SJSA1 (cell line): ENCODE measurements at places on chromosomes 1 and 21. TPM values are rescaled to one million over a fixed set of nuclear protein-coding genes. Genes with fewer than 3 reads are reported as not detected.

DNA sequence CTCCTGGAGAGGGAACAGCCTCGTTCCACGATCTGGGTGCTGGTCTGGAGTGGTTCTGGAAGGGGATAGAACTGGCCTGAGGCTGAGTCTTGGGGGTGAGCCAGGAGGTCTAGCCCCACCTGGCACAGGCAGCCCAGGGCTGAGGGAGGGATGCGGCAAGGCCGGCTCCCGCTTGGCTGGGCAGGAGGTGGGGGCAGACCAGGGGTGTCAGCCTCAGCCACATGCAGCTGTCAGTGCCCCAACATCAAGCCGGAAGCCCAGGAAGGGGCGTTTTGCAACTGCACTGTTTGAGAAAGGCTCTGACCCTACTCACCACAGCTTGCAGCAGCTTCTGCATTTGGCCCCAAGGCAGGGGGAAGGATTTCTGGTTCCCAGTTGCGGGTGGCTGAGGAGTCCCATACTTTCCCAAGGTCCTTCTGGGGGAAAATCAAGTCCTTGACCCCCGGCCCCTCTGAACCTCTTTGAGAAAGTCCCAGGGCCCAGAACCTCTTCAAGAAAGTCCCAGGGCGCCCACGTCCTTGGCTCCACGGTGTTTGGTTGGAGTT lies 2.0 kb downstream of the EFHD2 start:
- peaks cover 81% of the 10 kb centered on the region for H3K4me1 ChIP-seq
- H3K27ac ChIP-seq, result peak overlapping the region; percentile 95
- no peak for DNase-seq
- no peaks in the 10 kb centered on the region for H3K27me3 ChIP-seq
- peak overlapping the region; percentile 99 for H3K4me3 ChIP-seq
- peaks cover 90% of the 10 kb centered on the region for H3K36me3 ChIP-seq

GRCh38 chr1:232355162-232356006 lies 274.5 kb downstream of the SIPA1L2 start:
- no peak overlapping the region for H3K27ac ChIP-seq
- H3K4me3 ChIP-seq, result no peak overlapping the region
- H3K4me1 ChIP-seq, result no peaks in the 10 kb centered on the region
- no peaks in the 10 kb centered on the region for H3K36me3 ChIP-seq
- DNase-seq, result peak; percentile 1
- no peaks in the 10 kb centered on the region for H3K27me3 ChIP-seq

- peak overlapping the region; percentile 63 for H3K27ac ChIP-seq
- no peaks in the 10 kb centered on the region for H3K27me3 ChIP-seq
- H3K4me1 ChIP-seq, result peaks cover 56% of the 10 kb centered on the region
- DNase-seq, result no peak
Measured at GRCh38 chr1:77832901-77833300, 53.5 kb downstream of the MIGA1 start.

DNA sequence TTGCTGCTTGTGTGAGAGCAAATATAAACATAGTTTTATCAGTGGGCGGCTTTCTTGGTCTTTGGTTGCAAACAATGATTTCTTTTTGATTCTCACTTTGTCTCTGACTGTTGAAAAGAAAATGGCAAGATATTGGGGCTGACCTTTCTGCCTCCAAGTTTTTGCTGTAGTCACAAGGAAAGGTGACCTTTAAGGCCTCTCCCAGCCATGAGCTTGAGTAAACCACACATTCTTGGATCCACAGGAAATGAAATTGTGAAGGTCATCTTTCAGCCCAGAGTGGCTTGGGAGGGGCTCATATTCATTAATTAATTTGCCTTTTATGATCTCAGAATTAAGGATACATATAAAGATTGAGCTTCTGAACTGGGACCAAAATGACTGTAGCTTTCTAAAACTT lies 241.6 kb downstream of the BACH1 start:
- peaks cover 29% of the 10 kb centered on the region for H3K4me1 ChIP-seq
- no peaks in the 10 kb centered on the region for H3K27me3 ChIP-seq
- DNase-seq, result peak; percentile 38
- no peaks in the 10 kb centered on the region for H3K36me3 ChIP-seq
- H3K4me3 ChIP-seq, result no peak overlapping the region
- H3K27ac ChIP-seq, result no peak overlapping the region; the same call in 1 of the 2 replicates

GRCh38 chr1:22208973-22209378 lies 66.1 kb upstream of the WNT4 start:
- DNase-seq, result no peak
- H3K27me3 ChIP-seq, result peaks cover 71% of the 10 kb centered on the region
- no peaks in the 10 kb centered on the region for H3K36me3 ChIP-seq
- H3K27ac ChIP-seq, result no peak overlapping the region
- H3K4me1 ChIP-seq, result no peaks in the 10 kb centered on the region

DNA sequence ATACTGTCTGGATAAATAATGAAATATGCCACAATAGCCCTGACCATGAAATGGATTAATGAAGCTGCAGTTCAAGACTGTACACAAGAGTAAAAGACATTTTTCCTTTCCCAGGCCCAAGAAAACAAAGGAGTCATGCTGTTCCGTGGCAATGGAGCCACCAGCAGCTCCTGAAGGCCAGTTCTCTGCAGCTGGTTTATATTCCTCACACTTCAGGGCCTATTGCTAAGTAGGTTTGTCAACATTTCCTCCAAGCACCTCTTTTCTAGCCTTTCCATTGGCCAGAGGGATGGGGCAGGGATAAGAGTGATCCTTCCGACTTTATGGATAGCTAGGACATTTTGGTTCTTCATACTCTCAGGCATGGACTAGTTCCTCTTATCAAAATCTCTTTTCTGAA lies 24.2 kb upstream of the RGL1 start:
- H3K27ac ChIP-seq, result no peak overlapping the region
- DNase-seq, result no peak
- H3K4me3 ChIP-seq, result no peak overlapping the region
- no peaks in the 10 kb centered on the region for H3K27me3 ChIP-seq
- H3K36me3 ChIP-seq, result no peaks in the 10 kb centered on the region

DNA sequence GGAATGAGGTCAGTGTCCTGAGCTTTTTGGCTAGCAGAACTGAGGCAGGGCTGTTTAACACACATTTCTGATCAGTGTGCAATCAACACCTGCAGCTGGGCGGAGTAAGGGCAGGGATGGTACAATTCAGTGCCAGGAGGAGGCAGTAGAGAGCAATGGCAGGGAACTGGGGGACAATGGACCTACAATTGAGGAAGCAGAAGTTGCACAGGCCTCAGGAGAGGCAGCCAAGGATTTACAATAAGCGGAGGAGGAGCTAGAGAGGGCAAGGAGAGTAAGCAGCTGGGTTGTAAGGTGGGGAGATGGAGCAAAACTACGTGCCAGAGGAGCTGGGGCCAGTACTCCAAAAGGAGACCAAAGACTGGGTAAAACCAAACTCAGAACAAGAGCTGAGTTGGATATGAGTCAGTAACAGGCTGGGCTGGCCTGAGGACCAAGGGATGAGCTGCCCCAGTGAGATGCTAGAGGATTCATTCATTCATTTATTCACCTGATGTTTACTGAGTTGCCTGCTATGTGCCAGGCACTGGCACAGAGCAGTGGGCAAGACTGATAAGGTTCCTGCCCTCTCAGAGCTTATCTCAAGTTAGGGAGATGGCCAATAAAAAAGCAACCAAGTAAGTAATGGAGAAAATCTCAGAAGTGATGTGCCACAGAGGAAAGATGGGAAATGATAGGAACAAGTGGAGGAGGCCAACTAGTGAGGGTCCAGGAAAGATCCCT lies 10.4 kb upstream of the GALE start:
- peaks cover 13% of the 10 kb centered on the region for H3K36me3 ChIP-seq
- no peak overlapping the region for H3K27ac ChIP-seq
- no peak overlapping the region for H3K4me3 ChIP-seq
- no peaks in the 10 kb centered on the region for H3K4me1 ChIP-seq
- no peak for DNase-seq
- H3K27me3 ChIP-seq, result no peaks in the 10 kb centered on the region

- no peaks in the 10 kb centered on the region for H3K27me3 ChIP-seq
- H3K36me3 ChIP-seq, result no peaks in the 10 kb centered on the region
- H3K27ac ChIP-seq, result no peak overlapping the region
- no peak overlapping the region for H3K4me3 ChIP-seq
- 0 out of 2 replicates have a peak, but pooled peaks cover 4% of the 10 kb centered on the region for H3K4me1 ChIP-seq
- no peak for DNase-seq
Measured at GRCh38 chr1:222886194-222886854, 71.5 kb downstream of the DISP1 start.

Gene LCE1E
- total RNA-seq, result not detected in 2 replicates

Gene TFF3
- total RNA-seq, result not detected in 2 replicates

Gene CD1C
- not detected in 2 replicates for total RNA-seq

Gene GJA9
- total RNA-seq, result not detected in 2 replicates

Gene TAF1A
- total RNA-seq, result 5.8 and 10.8 TPM in 2 replicates

Gene TCP10L
- not detected in 2 replicates for total RNA-seq

Gene FBLIM1
- 66.6 and 151 TPM in 2 replicates for total RNA-seq

Gene ZNF684
- 8.1 and 8.6 TPM in 2 replicates for total RNA-seq

Gene C1orf185
- not detected in 2 replicates for total RNA-seq
